CD4-positive, alpha-beta T cell treated with Interleukin-15 for 1 hour (primary cell): ENCODE measurements at places on chromosomes 11 and 22.
A peak's percentile ranks its signal among the peaks of the same experiment; 100 is the strongest.

DNA sequence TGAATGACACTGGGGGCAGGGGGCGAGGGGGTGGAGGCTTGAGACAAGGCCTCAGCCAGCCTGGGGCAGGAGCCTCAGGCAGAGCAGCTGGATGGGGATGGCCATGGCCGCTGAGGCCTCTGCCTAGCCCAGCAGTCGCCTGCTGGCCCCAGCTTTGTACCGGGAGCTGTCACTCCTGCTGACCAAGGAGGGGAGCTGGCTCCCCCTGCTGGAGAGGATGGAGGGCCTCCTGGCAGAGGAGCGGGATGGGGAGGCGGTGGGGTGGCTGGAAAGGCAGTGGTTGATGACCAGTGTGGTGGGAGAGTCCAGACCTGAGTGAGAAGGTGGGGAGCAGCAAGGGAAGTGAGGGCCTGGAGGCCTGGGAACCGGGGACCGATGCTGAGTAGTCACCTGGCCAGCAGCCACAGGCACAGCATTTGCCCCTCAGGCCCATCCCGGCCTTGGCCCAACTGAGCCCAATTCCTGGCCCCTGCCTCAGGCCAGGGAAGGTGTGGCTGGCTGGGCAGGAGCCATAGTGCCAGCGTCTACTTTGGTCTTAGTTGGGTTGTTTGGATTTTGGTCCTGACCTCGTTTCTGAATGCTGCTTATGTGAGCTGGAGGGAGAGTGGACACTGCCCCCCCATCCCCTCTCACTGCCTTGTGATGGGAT is 6.0 kb upstream of the SUSD2 start:
- peak; percentile 68 for DNase-seq

- peak; percentile 47 for DNase-seq
These were observed 6.6 kb upstream of the MS4A12 start for GRCh38 chr11:60485987-60486386.

- peak; percentile 33 for DNase-seq
These were observed 24.6 kb downstream of the MRGPRD start for GRCh38 chr11:68956142-68956541.

DNA sequence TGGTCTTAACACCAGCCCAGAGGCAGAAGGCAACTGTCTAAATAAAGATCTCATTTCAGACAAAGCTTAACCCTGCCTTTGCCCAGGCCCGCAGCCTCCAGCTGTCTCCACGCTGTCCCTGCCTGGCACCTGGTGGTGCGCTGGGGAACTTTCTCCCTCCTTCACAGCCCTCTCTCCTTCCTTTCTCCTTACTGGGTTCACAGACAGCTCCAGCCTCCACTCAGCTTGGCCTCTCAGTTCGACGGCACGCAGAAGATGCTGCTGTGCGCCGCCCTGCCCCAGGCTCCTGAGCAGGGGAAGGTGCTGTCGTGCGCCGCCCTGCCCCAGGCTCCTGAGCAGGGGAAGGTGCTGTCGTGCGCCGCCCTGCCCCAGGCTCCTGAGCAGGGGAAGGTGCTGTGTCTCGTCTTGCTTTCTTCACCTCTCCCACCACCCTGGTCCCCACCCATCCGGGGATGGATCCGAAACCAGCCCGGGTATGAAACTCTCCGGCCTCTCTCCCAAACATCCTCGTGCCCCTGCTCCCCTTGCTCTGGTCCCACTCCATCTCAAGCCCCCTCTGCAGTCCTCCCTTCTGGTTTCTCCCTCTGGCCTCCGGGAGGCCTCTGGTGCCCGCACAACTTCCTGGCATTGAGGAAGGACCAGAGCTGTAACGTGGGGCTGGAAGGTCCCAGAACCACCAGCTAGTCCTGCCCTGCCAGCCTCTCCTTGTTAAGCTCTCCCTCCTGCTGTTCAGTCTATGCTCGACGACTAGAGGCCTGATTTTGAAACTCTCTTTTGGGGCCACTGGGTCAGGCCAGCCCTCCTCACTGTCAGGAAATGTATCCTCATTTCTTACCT is 22.9 kb upstream of the JAM3 start:
- no peak for DNase-seq

GRCh38 chr11:1055109-1055703 is 18.7 kb upstream of the MUC6 start:
- DNase-seq = no peak

DNA sequence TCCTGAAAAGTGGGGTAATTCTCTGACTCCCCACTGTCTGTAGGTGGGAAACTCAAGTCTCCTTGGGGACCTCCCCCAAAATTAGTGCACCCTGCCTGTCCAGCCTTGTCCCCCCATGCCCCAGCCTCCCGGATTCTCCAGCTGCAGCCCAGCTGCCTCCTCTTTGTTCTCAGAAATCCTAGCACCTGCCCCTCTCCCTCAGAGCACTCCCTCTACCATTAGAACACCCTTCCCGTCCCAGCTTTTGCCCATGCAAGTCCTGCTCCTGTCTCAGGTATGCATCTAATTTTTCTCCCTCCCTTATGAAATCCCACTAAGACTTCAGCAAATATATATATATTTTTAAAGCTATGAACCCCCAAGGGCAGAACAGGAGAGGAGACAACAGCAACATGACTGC is 37.3 kb downstream of the LRFN4 start:
- no peak for DNase-seq

- no peak for DNase-seq
These were observed 853.5 kb downstream of the METTL15 start for GRCh38 chr11:28961726-28962125.

GRCh38 chr11:78841456-78842060 is 266.9 kb upstream of the NARS2 start:
- DNase-seq = no peak

DNA sequence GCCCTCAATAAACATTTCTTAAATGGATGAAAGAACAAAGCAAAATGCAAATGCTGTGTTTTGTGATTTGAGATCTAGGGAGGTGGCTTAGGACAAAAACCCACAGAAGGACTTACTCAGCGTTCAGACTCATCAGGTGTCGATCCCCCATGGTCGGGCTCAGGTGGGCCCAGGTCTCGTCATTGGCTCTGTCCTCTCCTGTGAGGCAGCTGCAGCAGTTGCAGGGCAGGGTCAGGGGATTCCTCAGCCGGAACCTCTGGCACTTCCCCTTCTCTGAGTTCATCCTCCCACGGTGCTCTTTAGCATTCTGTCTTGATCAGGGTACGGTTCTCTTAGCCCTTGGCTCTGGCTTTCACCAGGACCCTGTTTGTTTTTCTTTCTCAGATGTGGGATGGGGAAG is 14.0 kb upstream of the ACR start:
- DNase-seq = no peak

DNA sequence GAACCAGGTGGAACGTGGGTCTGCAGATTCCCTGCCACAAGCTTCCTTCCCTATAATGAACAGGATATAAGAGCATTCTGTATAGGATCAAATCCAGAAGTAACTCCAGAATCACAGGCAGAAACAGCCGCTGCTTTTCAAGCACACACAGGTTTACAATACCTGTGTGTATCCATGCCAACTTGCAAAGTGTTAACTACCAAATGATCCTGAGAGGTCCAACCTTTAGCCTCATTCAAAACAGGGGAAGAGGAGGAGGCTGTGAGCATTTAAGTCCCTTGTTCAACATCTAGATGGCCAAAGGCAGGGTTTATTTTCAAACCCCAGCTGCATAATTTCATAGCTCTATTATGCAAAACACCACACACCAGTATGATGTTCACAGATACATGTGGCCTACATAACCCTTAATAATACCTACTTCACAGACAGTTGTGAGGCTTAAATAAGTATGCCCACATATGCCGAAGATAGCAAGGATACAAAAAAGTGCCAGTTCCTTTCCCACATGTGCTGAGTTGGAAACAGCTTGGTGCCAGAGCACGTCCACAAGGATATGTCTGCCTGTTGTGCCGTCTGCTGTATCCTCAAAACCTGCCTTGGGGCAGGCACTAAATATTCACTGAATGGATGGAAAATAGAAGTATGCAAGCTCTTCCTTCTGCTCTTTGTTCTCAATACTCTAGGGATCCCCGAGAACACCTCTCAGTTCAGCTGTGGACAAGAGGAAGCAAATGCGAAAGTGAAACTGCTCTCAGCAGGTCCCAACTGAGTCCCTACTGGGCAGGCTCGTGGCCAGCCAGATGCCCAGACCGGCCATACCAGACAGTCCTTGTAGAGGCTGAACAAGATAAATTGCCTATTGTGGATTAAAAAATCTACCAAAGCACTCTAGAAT is 66.8 kb downstream of the LARGE1 start:
- peak; percentile 24 for DNase-seq

GRCh38 chr11:67700141-67700540 is 25.7 kb upstream of the ALDH3B2 start:
- no peak for DNase-seq

DNA sequence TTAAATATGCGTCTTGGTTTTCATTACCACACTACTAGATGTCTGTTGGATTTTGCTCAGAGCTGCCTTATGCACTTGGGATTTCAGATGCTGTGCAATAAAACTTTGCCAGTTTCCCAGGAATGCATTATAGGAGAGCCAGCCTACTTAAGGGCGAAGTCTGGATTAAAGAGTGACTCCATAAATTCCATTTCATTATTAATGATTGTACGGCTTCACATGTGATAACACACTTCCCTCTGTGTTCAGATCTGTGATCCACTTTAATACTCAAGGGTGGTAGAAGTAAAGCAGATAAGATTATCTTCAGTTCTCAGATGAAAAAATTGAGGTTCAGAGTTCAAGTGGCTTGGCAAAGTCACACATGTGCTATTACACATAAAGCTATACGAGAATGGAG is 110.2 kb downstream of the C11orf91 start:
- DNase-seq = no peak

- no peak for DNase-seq
These were observed 85.9 kb downstream of the ZC3H12C start for GRCh38 chr11:110179064-110179463.

DNA sequence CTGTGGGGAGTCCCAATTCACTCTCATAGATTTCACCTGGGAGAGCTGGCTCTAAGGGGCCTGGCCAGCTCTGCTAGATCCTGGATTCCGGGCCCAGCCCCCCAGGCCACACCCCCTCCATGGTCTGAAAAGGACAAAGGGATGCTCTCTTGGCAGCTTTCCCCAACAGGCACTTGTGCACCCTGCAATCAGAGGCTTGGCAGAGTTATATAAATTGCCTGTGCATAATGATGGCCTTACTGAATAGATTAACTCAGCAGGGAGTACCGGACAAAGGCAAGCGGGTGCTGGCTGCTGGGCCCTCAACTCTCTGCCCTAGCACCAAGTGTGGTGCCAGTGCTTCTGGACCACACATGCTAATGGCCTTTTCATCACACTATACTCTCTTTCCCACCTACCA is 461.6 kb downstream of the BUD13 start:
- DNase-seq = no peak

- DNase-seq = no peak
These were observed 1.6 kb downstream of the CD59 start for GRCh38 chr11:33734441-33735270.

- DNase-seq = no peak
These were observed 4.7 kb downstream of the TCIRG1 start for GRCh38 chr11:68043349-68044144.

- DNase-seq = no peak
These were observed 1.1 kb upstream of the FXYD2 start for GRCh38 chr11:117825538-117826189.

DNA sequence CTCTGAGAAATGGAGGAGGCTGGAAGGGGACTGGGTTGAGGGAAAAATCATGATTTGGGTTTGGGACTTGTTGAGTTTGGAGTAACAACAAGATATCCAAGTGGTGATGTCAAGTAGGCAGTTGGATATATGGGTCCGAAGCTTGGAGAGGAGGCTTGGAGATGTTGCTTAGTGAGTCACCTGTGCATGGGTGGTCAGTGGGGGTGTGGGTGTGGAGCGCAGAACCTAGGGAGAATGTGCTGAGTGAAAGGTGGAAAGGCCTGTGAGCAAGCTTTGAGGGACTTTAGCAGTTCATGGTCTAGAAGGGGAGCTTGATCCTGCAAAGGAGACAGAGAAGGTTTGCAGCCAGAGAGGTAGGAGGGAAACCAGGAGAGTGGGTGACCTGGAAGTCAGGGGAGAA is 38.2 kb downstream of the PRDM11 start:
- no peak for DNase-seq

GRCh38 chr11:76131671-76132631 is 74.4 kb downstream of the WNT11 start:
- DNase-seq = no peak

DNA sequence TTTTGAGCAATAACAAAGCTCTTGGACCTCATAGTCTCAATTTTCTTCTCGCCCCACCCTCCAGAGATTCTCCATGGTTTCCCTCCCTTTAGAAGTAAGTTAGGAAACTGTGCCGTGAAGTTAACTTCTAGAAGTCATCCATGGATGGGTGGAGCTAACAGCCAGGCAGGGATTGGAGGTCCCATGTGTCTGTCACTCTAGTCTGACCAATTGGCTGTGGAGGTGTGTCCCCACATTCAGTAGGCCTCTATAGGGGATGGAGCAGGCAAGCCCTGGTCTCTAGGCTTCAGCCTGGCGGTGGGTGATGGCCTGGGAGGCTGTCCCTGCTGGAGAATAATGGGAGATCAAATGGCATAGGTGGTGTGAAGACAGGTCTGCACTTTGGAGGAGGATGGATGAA is 50.7 kb downstream of the TP53I11 start:
- DNase-seq = no peak

DNA sequence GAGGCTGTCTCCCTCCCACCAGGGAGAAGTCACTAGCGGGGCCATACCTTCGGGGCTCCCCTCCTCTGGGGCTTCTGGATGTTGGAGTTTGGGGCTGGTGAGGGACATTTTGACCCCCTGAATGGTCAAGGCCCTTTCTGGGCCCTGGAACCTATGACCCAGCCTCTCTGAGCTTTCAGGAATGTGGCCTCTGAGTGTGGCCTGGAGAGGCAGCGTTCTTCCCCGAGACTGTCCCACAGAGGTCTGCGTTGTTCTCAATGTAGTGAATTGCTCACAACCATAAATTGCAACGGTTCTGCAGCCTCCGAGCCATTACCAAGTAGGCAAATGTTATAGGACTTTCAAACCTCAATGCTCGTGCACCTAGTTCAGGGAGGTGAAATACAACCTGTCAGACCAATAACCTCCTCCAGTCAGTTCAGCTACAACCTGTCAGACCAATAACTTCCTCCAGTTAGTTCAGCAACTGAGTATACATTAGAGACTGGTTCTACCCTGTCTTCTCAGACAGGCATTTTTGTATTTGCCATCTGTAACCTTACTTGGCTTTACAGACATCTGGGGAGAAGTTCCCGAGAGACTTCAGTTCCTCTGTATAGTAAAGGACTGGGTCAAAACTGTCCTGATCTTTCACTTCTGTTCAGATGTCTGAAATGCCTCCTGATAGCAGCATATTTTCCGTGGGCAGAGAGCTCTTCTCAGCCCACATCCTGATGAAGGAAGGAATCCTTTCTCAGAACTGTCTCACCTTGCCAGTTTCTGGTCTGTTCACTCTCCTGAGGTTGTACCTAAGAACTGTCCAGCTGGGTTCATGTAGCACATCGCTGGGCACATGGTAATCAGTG is 34.2 kb downstream of the MICAL2 start:
- no peak for DNase-seq

DNA sequence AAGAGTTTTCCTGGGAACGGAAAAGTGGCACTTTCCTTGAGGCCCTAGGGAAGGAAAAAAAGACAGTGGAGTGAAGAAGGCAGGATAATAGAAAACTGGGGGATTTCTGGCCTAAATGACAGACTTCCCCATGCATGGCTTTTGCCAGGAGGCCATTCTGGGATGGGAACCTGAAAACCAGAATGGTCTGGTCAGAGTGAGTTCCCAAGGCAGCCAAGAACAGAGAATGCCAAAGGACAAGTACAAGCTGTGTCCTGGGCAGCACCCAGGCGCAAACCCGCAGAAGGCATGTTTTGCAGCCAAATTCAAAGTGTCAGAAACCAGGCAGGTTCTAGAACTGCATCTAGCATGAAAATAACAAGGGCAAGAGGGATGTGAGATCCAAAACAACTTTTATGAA is 162.4 kb downstream of the SPON1 start:
- DNase-seq = no peak
